ENCODE measurements at places on chromosomes 5 and 9.

DNA sequence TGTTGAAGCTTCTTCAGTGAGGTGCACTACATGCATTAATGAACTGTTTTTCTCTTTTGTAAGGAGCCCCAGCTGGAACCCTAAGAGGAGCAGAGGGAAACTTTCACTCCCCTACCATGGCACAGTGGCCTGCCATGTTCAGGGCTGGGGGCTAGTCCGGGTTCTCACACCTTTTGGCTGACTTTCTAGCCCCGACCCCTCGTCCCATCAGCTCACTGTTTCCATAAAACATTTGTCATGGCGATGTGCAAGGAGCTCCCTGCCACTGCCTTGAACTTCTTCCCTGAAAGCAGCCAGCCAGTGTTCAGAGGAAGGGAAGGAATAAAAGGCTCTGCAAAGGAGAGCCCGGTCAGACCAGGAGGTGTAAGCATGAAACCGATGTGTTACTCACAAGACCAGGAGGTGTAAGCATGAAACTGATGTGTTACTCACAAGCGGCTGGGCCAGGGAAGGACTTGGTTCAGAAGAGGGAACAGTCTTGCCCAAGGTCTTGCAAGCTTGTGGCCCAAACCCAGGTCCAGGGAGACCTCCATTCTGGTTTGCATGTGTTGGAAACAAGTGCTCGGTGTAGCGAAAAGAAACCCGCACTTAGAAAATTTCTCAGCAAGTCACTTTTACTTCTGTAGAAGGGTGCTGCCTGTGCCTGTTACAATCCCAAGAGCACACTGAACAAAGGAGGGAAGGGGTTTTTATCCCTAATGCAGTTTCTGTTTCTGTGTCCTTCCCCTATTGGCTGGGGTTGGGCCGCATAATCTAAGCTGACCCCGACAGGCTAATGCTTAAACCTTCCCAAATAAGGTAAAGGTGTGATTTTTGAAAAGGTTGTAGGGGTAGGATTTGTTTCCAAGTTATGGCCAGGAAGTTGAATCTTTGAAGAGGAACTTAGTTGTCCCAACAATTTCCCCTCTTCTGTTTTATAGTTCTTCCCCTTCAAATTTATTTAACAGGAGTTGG, 3.4 kb upstream of the ABO start:
- no peak for DNase-seq

DNA sequence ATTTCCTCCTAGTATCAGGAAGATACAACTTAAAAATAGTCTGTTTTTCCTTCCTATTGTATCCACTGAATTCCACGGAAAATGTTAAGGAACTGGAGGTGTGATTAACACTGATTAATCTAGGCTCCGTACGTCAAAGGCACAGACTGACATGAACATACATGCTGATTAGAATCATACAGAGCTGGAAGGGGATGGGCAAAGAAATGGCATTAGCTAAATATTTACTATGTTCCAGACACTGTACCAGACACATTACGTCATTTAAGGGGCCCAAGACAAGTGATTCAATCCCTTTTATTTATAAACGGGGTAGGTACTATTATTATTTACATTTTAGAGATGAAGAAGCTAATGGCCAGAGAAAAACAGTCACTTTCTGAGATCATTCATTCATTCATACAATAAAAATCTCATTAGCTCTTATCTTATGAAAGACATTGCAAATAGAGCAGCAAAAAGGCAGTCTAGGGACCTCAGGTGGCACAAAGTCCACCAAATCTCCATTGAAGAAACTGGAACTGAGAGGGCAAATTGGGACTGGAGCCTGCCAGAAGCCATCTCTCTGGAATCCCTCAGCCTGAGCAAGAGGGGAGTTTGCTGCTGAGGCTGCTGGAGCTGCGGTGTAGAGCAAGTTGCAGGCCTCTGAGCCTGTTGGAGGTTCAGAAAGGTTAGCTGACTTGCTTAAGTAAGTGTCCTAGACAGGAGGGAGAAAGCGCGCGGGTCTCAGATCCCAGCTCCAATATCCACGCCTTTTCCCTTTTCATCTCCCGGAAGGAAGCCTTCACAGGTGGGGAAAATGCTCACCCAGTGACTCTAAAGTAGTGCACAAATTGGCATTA, 1.6 kb upstream of the TGFBR1 start:
- no peak for DNase-seq

- DNase-seq: no peak
Observed at GRCh38 chr5:10756549-10756948, 4.5 kb downstream of the DAP start.

- DNase-seq: no peak
Observed at GRCh38 chr5:9356351-9356825, 189.5 kb downstream of the SEMA5A start.

- DNase-seq: no peak
Observed at GRCh38 chr5:57600321-57600720, 117.7 kb upstream of the ACTBL2 start.

DNA sequence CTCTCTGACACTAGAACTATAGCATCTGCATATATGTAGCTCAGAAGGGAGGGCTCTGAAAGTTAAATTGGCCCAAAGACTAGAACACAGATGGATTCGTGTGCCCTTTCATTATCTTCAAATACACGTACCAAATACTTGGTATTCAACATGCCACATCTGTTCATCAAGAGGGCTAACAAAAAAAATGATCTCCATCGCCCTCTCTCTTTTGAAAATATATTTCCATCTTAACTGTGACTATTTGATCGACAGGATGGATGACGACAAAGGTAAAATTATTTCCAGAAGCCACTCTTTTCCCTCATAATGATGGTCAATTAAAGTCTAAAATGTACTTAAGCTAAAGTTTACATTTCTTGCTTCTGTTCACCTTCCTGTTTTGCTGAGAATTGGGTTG, 77.0 kb downstream of the SEMA6A start:
- no peak for DNase-seq

GRCh38 chr5:157126-157715, 34.1 kb upstream of the LRRC14B start:
- DNase-seq: no peak
